ENCODE measurements at places on chromosomes 7 and 10.

DNA sequence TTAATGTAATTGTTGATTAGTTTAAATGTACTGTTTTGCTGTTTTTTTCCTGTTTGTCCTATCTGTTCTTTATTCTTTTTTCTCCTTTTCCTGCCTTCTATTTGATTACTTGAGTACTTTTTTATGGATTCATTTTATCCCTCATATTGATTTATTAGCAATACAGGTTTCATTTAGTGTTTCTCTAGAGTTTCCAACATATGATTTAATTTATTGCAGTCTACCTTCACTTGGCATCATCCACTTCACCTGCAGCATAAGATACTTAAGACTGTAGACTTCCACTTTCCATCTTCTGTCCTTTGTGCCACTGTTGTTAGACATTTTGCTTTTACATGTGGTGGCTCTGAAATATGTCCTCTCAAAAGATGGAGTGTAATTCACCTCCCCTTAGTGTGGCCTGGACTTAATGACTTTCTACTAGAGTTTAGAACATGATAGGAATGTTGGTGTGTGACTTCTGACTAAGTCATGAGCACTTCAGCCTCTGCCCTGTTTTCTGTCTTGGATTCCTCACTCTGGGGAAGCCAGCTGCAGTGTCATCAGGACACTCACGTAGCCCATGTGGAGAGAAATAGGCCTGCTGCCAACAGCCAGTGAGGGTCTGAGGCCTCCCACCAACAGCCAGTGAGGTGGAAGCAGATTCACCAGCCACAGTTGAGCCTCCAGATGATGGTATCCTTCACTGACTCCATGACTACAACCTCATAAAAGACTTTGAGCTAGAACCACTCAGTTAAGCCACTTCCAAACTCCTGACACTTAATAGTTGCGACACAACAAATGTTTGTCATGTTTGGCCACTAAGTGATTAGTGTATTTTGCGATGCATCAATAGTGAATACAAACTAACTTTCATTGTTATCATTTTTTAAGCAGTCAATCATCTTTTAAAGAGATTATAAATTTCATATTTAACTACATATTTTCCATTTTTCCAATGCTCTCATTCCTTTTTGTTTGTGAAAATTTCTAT is 643.5 kb upstream of the DPP6 start:
- no peak for DNase-seq

- DNase-seq = no peak
Measured at GRCh38 chr7:96346293-96346953, 24.5 kb upstream of the SLC25A13 start.

GRCh38 chr10:12579954-12580858 is 230.9 kb downstream of the CAMK1D start:
- no peak for DNase-seq

GRCh38 chr10:14447094-14447839 is 116.5 kb upstream of the FRMD4A start:
- DNase-seq = no peak

- peak; percentile 10 for DNase-seq
Measured at GRCh38 chr10:48431871-48432270, 125.4 kb downstream of the MAPK8 start.

DNA sequence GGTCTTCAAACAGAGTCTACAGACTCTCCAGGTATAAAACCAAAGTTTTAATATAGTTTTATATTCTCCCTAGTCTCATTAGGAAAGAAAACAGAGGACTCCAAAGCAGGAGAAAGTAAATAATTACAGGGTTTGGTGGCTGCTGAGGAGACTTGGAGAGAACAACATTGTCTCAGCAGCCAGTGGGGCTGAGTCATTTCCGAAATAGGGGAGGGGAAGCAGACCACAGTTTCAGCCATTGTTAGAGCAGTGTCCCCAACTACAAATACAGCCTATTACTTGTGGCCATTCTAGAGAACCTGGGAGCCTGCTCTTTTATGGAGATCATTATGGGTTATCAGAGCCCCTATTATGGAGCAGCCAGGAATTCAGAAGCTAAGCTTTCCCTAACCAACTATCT is 44.2 kb upstream of the A1CF start:
- DNase-seq = no peak

DNA sequence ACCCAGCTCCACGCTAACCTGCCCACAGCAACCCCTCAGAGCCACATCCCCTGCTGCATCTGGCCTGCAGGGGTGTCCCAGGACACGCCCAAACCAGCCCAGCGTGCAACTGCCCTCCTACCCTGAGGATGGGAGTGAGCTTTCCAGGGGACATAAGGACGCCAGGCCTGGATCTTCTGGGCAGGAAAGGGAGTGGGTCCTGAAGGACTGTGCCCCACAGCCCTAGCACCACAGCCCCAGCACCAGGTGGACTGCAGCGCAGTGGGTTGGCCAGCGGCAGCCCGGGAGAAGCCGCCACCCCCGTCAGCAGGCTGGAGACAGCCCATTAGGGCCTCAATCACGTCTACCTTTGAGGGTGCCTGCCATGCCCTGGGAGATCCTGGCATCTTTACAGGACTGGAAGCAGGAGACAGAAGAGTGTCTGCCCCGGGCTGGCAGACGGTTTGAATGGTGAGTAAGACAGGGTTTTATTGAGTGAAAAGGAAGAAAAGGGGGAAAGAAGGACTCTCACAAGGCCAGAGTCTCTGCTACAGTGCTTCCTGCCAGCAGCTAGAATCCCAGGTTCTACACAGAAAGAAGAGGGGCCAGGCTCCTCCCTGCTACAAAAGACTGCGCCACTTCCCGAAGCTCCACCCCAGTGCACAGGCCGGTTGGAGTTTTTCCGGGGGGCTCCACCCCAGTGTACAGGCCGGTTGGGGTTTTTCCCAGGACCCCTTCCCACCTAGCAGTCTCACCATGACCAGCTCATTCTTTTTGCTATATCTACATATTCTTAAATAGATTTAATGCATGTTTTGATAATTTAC is 69.8 kb upstream of the KCTD7 start:
- DNase-seq = no peak

GRCh38 chr10:95756809-95757684 is 1.1 kb downstream of the ENTPD1 start:
- DNase-seq = no peak

GRCh38 chr7:12683678-12684585 is 3.5 kb upstream of the ARL4A start:
- DNase-seq = peak; percentile 2

GRCh38 chr7:151381348-151382078 is 28.3 kb downstream of the WDR86 start:
- DNase-seq = peak; percentile 32

- no peak for DNase-seq
Measured at GRCh38 chr10:6309816-6310215, 107.1 kb downstream of the PFKFB3 start.

GRCh38 chr7:151630851-151631569 is 111.3 kb upstream of the RHEB start:
- peak; percentile 32 for DNase-seq

DNA sequence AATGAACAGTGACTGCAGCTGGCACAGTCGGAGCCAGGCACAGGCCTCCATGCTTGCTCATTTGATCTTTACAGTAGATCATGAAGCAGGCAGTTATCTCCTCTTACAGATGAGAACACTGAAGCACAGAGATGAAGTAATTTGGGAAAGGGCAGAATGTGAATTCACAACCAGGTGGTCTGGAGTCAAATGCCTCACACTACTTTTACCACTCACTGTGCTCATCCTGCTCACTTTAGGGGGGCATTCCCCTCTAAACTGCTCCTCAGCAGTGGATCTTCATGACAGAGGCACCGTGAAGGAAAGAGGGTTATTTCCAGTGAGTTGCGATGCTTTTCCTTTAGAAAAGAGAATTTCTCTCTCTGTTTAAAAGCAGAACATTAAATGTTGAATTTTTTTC is 15.1 kb downstream of the SNX10 start:
- DNase-seq = no peak

GRCh38 chr10:85786401-85786899 is 580.1 kb downstream of the GRID1 start:
- no peak for DNase-seq

- DNase-seq = no peak
Measured at GRCh38 chr10:113028456-113029440, 78.7 kb downstream of the TCF7L2 start.

All from Kasumi-1 (cell line).